ENCODE measurements at places on chromosomes 16 and 17.

DNA sequence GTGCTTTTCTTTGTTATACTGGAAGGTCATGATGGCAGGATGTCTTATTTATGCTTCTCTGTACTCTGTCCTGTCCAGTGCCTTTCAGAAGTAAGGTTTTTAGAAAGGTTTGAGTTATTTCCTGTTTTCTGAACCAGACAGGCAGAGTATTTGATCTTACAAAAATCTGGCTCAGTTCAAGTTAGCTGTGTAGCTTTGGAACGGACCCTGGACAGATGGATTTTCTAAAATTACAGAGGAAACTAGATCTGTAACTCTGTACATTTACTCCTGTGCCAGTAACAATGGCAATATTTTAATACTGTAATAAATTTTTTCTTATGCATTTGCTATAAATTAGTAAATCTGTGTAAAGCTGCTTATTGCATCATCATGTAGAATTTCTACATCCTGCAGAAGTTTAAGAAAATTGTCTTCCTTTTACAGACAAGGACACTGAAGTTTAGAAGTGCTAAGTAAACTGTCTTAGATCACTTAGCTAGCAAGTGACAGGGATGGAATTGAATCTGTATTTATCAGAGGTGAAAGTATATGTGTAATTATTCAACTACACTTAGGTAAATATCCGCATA lies 347.6 kb downstream of the WWOX start:
- no peak for DNase-seq

- DNase-seq: no peak
These were observed 51.4 kb downstream of the HS3ST3A1 start for GRCh38 chr17:13550291-13550690.

DNA sequence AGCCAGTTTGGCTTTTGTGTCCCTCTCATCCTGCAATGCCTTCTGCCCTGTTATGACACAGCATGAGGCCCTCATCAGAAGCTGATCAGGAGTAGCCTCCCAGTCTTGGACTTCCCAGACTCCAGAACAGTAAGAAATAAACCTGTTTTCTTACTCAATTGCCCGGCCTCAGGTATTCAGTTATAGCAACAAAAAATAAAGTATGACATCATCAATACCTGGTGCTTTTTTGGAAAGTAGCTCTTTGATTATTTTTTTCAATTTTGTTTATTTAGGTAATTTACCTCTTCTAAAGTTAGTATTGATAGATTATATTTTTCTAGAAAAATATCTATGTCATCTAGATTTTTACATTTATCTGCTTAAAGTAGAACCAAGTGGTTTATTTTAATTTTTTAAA lies 112.8 kb upstream of the CES5A start:
- no peak for DNase-seq

GRCh38 chr17:4553669-4554068 lies 1.5 kb downstream of the MYBBP1A start:
- DNase-seq: no peak

- peak; percentile 22 for DNase-seq
These were observed 190.2 kb upstream of the GSE1 start for GRCh38 chr16:85422632-85423550.

All from ACHN (cell line).